Left ventricle myocardium superior (tissue), 1 donor: ENCODE measurements at places on chromosomes 16 and 17. TPM values are rescaled to one million over a fixed set of nuclear protein-coding genes. Genes with fewer than 3 reads are reported as not detected.

MRPL12 gene
- 184 TPM for total RNA-seq

ZP2 gene
- not detected for total RNA-seq

NGFR gene
- 4.1 TPM for total RNA-seq

TMEM235 gene
- total RNA-seq: not detected

QPRT gene
- total RNA-seq: 26.0 TPM

KRTAP4-1 gene
- total RNA-seq: not detected

EPX gene
- total RNA-seq: not detected

CARD14 gene
- total RNA-seq: not detected

ZNF200 gene
- 5.7 TPM for total RNA-seq

WNT3 gene
- total RNA-seq: 0.92 TPM

CHMP6 gene
- total RNA-seq: 19.5 TPM

DHX58 gene
- 3.8 TPM for total RNA-seq
